H9 (cell line): ENCODE measurements at places on chromosomes 1 and 21.

DNA sequence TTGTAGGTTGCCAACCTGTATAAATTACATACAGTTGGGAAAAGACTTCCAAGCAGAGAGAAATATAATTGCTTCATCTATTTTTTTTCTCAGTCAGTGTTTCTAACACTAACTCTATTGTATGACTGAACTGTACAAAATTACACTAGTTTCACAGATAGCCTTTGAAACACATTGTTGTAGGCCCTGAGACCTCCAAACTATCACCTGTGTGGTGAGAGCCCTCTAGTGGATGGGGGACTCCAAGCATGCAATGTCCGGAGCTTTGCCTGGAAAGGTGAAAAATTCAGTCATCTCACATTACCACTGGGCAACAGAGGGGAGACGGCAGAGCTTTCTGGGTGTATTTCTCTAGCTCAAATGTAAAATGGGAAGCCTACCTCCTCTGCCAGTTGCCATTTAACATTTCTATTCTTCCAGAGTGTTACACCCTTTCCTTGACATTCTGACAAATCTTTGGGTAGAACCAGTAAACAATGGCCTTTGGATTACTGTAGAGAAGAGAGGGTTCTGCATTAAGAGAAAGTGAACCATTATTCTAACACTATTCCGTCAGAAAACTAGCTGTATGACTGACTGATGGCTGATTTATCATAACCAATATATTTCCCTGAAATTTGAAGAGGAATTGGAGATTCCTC lies 212.2 kb downstream of the LYPLAL1 start:
- H3K4me1 ChIP-seq = no peaks in the 10 kb centered on the region
- no peak overlapping the region for H3K27ac ChIP-seq
- H3K4me3 ChIP-seq = no peak overlapping the region
- no peaks in the 10 kb centered on the region for H3K36me3 ChIP-seq

DNA sequence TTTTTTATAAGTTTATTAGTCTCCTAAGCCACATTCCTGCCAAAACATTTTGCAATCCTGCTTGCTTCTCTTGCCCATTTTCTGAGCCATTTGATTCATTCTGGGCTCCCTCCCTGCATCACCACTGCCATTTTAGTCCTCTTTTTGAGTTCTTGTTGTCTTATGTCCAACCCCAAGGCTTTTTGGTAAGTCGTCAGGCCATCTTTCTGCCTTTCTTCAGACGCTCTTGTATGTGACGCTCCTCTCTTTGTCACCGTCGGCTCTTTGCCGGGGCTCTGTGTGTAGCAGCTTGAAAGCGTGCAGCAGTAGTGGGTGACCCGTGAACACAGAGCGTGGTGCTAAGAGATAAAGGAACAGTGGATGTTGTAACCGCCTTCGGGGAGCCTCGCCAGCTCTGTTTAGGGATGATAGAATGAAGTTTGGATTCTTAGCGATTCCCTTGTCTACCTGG lies 14.6 kb downstream of the HUNK start:
- no peak overlapping the region for H3K27ac ChIP-seq
- H3K27me3 ChIP-seq = no peaks in the 10 kb centered on the region
- H3K4me3 ChIP-seq = no peak overlapping the region
- H3K4me1 ChIP-seq = no peaks in the 10 kb centered on the region
- H3K36me3 ChIP-seq = peaks cover 6% of the 10 kb centered on the region

DNA sequence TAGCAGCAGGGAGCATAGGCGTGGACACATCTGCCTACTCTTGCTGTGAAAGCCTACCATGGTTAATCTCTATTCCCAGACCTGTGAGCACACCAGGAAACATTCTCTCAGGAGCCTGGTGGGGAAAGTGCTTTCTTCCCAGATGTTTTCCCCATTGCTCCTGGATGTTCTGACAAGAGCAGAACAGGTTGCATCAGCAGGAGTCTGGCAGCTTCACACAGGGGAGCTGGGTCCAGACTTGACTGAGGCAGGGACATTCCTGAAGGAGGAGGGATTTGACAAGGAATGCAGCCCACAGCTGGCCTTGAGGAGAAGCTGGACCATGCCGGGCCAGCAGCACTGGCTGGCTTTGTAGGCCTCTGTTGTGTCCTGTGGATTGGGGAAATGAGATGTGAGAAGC lies 21.0 kb upstream of the ARTN start:
- no peaks in the 10 kb centered on the region for H3K36me3 ChIP-seq
- no peak overlapping the region for H3K4me3 ChIP-seq
- H3K27ac ChIP-seq = no peak overlapping the region

DNA sequence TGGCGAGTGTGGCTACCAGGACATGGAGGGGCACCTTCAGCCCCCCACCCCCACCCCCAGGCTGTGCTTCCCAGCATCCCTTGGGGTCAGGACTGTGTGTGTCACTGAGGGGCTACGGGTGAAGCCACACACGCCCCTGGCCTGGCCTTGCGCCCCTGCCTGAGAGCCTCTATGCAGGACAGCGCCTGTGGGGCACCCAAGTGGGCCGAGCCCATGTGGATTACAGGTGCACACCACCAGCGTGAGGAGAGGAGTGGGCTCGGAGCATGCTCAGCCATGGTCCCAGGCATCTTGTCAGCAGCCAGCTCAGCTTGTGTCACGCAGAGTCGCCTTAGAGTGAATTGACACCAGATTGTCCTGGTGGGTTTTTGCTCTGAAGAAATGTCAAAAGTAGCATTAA lies 27.9 kb downstream of the FAAP20 start:
- H3K4me1 ChIP-seq = no peaks in the 10 kb centered on the region
- H3K27ac ChIP-seq = no peak overlapping the region
- peaks cover 26% of the 10 kb centered on the region for H3K36me3 ChIP-seq
- H3K27me3 ChIP-seq = no peaks in the 10 kb centered on the region

DNA sequence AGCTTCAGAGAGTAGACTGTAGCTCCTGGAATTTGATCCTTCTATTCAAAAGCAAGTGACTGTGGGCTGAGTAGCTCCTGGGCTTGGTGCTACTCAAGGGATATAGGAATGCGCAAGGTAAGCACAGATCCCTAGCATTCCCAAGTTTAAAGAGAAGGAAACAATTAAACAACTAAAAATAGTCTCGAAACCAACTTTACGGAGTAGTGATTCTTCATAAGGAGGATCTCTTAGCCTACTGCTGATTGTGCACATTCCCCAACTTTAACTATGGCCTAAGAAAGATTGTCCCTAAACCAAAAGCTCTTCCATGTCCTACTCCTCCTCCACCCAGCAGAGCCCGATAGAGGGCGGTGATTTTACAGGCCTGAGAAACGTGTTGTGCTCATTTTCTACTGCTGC lies 226.5 kb upstream of the CAMK1G start:
- no peaks in the 10 kb centered on the region for H3K36me3 ChIP-seq
- no peak for DNase-seq
- H3K27me3 ChIP-seq = no peaks in the 10 kb centered on the region
- peaks cover 6% of the 10 kb centered on the region; the same call in 1 of the 2 replicates for H3K4me1 ChIP-seq

DNA sequence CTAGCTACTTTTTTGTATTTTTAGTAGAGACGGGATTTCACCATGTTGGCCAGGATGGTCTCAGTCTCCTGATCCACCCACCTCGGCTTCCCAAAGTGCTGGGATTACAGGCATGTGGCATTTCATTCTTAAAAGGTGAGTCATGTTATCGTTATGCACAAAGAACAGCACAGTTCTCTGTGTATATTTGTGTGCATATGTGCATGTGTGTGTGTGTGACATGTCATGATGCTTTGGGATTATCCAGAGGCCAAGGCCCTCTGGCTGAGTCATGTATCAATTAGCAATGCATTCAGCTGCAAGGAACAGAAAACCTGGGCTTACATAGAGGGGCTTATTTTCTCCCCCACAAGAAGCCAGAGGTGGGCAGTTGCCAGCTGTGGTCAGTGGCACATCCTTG lies 301.7 kb upstream of the KAZN start:
- no peak overlapping the region for H3K4me3 ChIP-seq
- no peak for DNase-seq
- H3K27me3 ChIP-seq = no peaks in the 10 kb centered on the region
- H3K27ac ChIP-seq = no peak overlapping the region
- H3K4me1 ChIP-seq = peaks cover 7% of the 10 kb centered on the region; the same call in 1 of the 2 replicates

GRCh38 chr1:204756811-204757210 lies 71.3 kb upstream of the LRRN2 start:
- H3K4me1 ChIP-seq = no peaks in the 10 kb centered on the region
- H3K27me3 ChIP-seq = no peaks in the 10 kb centered on the region
- H3K27ac ChIP-seq = no peak overlapping the region
- no peaks in the 10 kb centered on the region for H3K36me3 ChIP-seq
- DNase-seq = no peak
- H3K4me3 ChIP-seq = no peak overlapping the region

GRCh38 chr1:174875306-174875705 lies 124.4 kb upstream of the CACYBP start:
- peak overlapping the region; percentile 95 for H3K4me3 ChIP-seq
- no peaks in the 10 kb centered on the region for H3K27me3 ChIP-seq
- H3K36me3 ChIP-seq = peaks cover 11% of the 10 kb centered on the region
- peaks cover 9% of the 10 kb centered on the region; the same call in 1 of the 2 replicates for H3K4me1 ChIP-seq
- peak; percentile 44 for DNase-seq
- H3K27ac ChIP-seq = peak overlapping the region; percentile 98

GRCh38 chr1:207836591-207837347 lies 74.2 kb downstream of the CD34 start:
- no peak overlapping the region for H3K4me3 ChIP-seq
- no peaks in the 10 kb centered on the region for H3K36me3 ChIP-seq
- no peak overlapping the region for H3K27ac ChIP-seq
- H3K27me3 ChIP-seq = no peaks in the 10 kb centered on the region

GRCh38 chr1:165342587-165342986 lies 13.9 kb downstream of the LMX1A start:
- no peak overlapping the region; the same call in 2 of the 3 replicates for H3K4me3 ChIP-seq
- no peaks in the 10 kb centered on the region for H3K36me3 ChIP-seq
- no peaks in the 10 kb centered on the region for H3K27me3 ChIP-seq
- H3K4me1 ChIP-seq = peaks cover 3% of the 10 kb centered on the region; the same call in 1 of the 2 replicates

DNA sequence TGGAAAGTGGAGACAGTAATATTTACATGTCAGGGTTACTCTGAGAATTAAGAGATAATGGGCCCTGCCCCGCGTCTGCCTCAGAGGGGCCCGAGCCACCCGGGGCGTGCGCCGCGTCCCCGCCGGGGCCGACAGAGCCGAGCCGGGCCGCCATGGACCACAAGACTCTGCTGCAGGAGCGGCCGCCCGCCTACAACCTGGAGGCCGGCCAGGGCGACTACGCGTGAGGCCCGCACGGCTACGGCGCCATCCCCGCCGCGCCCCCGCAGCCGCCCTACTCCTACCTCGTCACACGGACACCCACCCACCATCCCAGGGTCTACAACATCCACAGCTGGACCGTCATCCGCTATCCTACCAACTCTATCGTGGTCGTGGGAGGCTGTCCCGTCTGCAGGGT lies 35.1 kb upstream of the LRRC39 start:
- no peaks in the 10 kb centered on the region for H3K27me3 ChIP-seq
- no peak overlapping the region for H3K27ac ChIP-seq
- H3K36me3 ChIP-seq = peaks cover 46% of the 10 kb centered on the region
- DNase-seq = no peak
- no peaks in the 10 kb centered on the region for H3K4me1 ChIP-seq

DNA sequence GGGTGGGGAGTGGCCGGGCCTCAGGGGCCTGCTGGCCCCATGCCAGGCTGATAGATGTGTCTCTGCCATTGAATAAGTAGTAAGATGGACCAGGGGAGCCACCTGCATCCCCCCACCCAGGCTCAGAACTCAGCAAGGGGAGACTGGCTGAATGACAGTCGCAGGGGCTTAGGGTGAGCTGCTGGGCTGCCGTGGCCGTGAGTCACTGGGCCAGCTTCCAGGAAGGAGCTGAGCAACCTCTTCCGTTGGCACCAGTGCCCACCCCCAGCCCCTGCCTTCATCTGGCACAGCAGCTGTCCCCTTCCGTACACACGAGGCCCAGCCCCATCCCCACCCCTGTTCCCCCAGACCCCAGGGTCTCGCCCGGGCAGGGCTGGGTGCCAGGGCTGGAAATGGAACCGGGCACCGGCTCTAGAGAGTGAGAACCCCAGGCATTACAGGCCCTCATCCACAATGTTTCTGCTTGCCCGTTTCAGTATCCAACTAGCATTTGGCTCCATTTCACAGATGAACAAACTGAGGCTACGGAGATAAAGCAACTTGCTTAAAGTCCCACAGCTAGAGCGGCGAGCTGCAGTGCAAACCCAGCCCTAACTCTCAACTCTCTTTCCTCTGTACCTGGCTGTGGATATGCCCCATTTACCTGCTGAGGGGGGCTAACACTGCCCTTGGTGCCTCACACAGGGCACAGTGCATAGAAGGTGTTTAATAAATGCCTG lies 10.2 kb downstream of the WNT4 start:
- H3K27ac ChIP-seq = no peak overlapping the region
- H3K27me3 ChIP-seq = no peaks in the 10 kb centered on the region
- H3K36me3 ChIP-seq = no peaks in the 10 kb centered on the region

- H3K27me3 ChIP-seq = no peaks in the 10 kb centered on the region
- H3K4me1 ChIP-seq = peaks cover 10% of the 10 kb centered on the region; the same call in 1 of the 2 replicates
- no peak overlapping the region for H3K27ac ChIP-seq
- no peak for DNase-seq
- no peaks in the 10 kb centered on the region for H3K36me3 ChIP-seq
Measured at GRCh38 chr1:59139396-59139795, 157.5 kb upstream of the FGGY start.

DNA sequence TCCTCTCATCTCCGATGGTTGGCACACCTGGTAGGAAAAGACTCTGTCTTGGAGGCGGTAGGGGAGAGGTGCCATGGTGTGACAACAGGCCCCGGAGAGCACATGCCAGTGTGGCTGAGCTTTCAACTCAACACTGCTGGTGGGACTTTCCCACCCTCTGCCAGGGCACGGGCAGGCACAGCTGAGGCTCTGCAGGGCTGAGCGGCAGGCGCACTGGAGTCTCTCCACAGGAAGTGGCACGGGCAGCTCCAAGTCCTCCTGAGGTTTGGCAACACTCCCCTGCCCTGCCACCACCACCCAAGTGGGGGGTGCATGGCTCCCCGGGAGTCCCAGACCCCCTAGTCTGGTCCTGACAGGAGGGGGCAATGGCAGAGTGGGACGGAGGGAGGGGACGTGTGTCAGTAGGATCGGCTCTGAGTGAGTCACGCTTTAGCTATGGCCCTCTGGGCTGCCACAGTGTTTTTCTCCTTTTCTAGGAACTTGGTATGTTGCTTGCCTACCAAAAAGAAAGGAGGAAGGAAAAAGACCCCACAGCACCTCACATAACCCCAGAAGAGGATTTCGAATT lies 27.3 kb upstream of the EVA1B start:
- no peak overlapping the region for H3K4me3 ChIP-seq
- H3K36me3 ChIP-seq = peaks cover 53% of the 10 kb centered on the region
- 0 out of 2 replicates have a peak, but pooled peaks cover 2% of the 10 kb centered on the region for H3K4me1 ChIP-seq
- DNase-seq = no peak
- H3K27me3 ChIP-seq = no peaks in the 10 kb centered on the region

GRCh38 chr1:12371053-12371452 lies 141.2 kb downstream of the VPS13D start:
- H3K4me3 ChIP-seq = no peak overlapping the region
- no peaks in the 10 kb centered on the region for H3K27me3 ChIP-seq
- no peak for DNase-seq
- H3K36me3 ChIP-seq = peaks cover 13% of the 10 kb centered on the region
- H3K27ac ChIP-seq = no peak overlapping the region

DNA sequence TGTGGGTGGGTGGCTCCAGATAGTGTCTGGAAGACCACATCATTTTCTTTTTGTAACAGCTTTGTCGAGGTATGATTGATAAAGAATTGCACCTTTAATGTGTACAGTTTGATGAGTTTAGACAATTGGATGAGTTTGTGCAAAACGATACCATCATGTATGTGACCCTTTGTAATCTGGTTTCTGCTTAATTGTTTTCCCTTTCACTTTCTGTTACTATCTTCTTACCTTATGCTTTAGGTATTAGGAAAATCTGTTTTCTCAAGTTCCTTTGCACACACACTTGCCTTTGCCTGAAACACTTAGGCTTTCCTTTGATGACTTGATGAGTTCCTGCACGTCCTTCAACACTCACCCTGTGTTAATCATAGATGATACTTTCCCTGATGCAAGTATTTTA lies 6.8 kb downstream of the OR10Z1 start:
- H3K4me1 ChIP-seq = 0 out of 2 replicates have a peak, but pooled peaks cover 2% of the 10 kb centered on the region
- H3K27me3 ChIP-seq = no peaks in the 10 kb centered on the region
- no peak overlapping the region for H3K4me3 ChIP-seq
- H3K36me3 ChIP-seq = no peaks in the 10 kb centered on the region
